ENCODE measurements at places on chromosomes 5 and 9.

- DNase-seq: no peak
These were observed 128.3 kb downstream of the SLF1 start for GRCh38 chr5:94746731-94747124.

DNA sequence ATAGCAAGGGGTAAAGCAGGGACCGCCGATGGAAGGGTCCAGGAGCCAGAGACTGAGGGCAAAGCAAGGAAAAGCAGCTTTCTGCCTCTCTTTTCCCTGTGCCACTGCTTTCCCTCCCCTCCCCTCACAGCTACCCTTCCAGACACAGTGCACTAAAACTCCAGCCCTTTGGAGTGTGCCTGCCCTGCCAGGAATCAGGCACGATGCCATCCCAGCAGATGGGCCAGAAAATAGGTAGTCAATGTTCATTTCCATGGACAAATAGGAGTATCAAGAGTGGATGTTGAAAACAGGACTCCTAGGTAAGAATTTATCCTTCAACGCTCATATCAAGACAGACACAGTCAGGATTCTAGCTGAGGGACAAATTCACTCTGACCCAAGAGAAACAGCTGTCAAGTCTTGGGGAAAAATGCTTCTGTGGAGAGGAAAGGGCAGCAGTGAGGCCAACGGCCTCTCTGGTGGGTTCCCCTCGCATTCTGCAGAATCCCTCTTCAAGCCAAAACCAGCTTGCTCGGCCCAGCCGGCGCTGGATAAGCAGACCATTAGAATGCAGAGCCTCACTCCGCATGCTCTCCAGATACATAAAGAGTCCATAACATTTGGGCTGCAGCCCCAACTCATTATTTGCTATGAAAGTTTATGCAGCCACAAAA lies 138.0 kb downstream of the CAAP1 start:
- DNase-seq: no peak

- no peak for DNase-seq
These were observed 48.4 kb downstream of the COX7C start for GRCh38 chr5:86665984-86666760.

- no peak for DNase-seq
These were observed 113.9 kb upstream of the ADAMTSL1 start for GRCh38 chr9:18360005-18360404.

GRCh38 chr5:54224103-54224826 lies 86.1 kb downstream of the ARL15 start:
- DNase-seq: no peak

GRCh38 chr9:95808011-95808410 lies 67.5 kb upstream of the ERCC6L2 start:
- no peak for DNase-seq

- DNase-seq: no peak
These were observed 32.4 kb downstream of the MYO10 start for GRCh38 chr5:16903480-16904300.

All from mesothelial cell of epicardium (in vitro differentiated cells).